Temporal lobe (tissue), 4 donors: ENCODE measurements at places on chromosomes 12 and 14. TPM values are rescaled to one million over a fixed set of nuclear protein-coding genes. Genes with fewer than 3 reads are reported as not detected.

The KLHL33 gene
- total RNA-seq, result 0.25 TPM

The IFI27L2 gene
- total RNA-seq, result 11.3 TPM

The PLBD1 gene
- 0.98 TPM for total RNA-seq

The SETD3 gene
- total RNA-seq, result 50.9 TPM

The PLA2G1B gene
- total RNA-seq, result 1.2 TPM
